ENCODE measurements at places on chromosomes 2 and 18.

DNA sequence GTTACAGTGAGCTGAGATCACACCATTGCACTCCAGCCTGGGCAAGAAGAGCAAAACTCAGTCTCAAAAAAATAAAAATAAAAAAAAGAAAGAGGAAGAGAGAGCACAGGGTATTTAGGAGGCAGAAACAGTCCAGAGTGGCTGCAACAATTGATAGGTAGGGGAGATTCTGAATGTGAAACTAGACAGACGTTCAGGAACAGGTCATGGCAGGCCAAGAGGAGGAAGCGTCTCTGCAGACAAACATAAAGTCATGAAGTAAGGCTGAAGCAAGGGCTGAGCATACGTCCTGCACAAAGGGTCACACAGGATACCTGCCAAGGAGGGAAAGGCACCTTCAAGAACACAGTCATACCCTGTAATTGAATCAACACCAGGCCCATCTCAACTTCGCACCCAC, 64.1 kb upstream of the ZNF532 start:
- DNase-seq: no peak

- DNase-seq: no peak
Measured at GRCh38 chr2:97914691-97915213, 81.0 kb downstream of the TMEM131 start.

GRCh38 chr2:212109217-212109616, 429.4 kb downstream of the ERBB4 start:
- DNase-seq: no peak

DNA sequence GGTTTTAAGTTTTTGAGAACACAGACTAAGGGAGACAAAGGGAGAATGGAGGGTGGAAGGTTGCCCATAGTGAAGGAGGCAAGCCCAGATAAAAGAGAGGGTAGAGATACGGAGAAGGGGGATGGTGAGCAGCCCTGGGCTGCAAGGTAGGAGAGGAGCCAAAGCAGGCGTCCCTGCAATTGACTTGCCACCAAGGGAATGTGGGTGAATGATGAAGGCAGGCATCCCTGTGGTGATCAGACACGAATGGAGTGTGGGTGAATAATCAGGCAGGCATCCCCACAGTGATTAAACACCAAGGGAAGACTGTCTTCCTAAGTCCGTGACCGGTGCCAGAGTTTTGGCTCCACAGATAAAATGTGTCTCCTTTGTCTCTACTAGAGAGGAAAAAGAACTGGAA, 16.5 kb upstream of the ALPK2 start:
- no peak for DNase-seq

DNA sequence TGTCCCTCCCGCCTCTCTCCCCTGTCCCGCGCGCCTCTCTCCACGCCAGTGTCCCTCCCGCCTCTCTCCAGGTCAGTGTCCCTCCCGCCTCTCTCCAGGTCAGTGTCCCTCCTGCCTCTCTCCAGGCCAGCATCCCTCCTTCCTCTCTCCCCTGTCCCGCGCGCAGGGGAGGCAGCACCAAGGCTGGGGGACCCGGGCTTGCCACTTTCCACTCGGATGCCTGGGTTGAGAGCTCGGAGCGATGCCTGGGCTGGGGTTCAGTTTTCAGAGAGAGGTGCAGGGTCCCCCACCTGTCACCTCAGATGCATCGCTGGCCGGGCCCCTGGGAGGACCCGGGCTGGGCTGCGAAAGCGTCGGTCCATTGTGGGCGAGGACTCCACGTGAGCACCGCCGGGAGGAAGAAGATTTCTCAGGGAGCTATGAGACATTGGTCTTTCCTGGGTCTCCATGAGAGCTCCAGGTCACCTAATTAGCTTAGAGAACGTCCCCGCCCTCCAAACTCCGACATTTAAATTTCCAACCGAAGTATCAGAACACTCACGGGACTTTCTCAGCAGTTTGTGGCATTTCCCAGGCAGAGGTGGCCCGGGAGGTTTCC, 2.1 kb downstream of the FBLN7 start:
- DNase-seq: no peak

DNA sequence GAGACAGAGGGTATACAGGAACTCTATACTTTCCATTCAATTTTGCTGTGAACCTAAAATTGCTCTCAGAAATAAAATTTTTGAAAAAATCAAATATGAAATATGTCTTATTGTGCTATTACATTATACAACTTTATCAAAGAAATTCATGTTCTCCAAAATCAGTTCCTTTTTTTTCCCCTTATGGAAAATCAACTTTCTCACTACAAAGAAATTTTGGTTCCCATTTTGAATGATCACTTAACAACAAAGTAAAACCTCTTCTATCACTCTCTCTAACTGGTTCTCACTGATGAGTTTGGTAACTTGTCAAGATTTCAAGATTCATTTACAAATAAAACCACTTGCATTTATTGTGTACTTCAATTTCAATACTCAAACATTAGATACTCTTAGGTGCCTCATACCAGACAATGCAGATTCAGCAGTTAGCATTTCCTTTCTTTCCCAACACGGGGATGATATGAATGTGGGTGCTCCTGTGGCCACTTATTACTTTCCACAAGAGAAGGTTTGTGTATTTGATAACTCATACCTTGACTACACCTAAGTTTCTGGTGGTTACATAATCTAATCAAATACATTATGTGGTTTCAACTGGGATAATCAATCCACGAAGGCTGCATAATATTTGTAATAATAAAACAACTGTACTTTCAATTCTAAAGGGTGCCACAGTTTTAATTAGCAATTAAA, 6.4 kb downstream of the PSME4 start:
- DNase-seq: no peak

GRCh38 chr18:9612977-9613376, 1.4 kb downstream of the PPP4R1 start:
- no peak for DNase-seq

- no peak for DNase-seq
Measured at GRCh38 chr2:113046465-113046864, 6.2 kb downstream of the IL36B start.

- DNase-seq: no peak
Measured at GRCh38 chr2:189260361-189260814, 80.8 kb upstream of the COL5A2 start.

GRCh38 chr18:9137168-9138066, 836 bp downstream of the ANKRD12 start:
- DNase-seq: peak; percentile 55

DNA sequence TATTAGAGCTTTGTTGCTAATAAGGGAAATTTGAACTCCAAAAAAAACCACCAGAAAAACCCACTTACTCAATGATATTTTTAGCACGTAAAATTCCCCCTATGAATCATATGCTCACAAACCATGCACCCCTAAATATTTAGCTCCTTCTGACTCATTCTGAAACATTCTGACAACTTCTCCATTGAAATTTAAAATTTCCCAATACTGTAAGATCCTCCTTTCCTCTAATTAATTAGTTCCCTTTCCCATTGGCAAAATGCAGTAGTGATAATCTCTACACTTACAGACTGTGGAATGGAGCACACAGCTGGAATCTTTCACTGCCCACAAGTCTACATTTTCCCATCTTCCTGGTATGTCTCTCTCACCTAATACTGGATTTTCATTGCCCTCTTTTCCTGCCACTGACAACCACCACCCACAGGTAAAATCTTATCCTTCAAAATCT, 215.8 kb upstream of the ACVR2A start:
- DNase-seq: no peak

DNA sequence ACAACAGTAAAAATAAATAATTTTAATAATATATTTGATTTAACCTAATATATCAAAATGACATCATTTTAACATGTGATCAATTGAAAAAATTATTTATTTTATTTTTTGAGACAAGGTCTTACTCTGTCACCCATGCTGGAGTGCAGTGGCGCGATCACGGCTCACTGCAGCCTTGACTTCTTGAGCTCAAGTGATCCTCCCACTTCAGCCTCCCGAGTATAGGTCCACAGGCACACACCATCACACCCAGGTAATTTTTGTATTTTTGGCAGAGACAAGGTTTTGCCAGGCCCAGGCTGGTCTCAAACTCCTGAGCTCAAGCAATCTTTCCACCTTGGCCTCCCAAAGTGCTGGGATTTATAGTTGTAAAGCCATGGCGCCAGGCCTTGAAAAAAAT, 126.7 kb upstream of the COPS8 start:
- DNase-seq: no peak

DNA sequence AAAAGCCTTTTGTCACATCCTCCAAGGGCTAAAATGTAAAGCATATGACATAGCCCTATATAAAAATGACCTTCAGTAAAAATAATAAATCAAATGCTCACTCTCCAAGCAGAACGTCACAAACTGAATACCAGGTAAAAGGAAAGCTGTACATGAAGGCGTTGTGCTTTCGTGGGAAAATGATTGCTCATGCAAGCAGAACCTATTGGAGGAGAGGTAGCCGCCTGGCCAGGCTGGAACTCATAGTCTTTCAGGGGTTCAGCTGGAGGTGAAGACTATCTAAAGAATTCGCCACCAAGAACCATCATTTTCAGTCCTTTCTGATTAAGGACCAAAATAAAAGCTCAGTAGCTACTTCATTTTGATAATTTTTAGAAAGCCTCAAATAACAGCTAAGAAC, 44.7 kb downstream of the ANKRD44 start:
- no peak for DNase-seq

DNA sequence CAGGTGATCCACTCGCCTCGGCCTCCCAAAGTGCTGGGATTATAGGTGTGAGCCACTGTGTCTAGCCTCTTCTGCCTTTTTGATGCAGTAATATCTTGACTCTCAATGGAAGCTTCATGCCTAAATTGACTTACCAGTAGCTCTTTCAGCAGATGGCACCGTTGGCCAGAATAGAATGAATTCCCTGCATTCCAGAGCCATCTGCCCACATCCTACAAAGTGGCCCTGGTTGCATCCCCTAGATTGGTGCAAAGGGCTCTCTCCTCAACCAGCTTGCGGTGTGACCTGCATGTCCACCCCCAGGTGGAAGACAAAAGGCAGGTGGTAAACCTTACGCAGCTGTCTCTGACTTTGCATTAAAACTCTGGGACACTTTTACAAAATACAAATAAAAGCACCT, 4.4 kb upstream of the PARD6G start:
- DNase-seq: no peak

DNA sequence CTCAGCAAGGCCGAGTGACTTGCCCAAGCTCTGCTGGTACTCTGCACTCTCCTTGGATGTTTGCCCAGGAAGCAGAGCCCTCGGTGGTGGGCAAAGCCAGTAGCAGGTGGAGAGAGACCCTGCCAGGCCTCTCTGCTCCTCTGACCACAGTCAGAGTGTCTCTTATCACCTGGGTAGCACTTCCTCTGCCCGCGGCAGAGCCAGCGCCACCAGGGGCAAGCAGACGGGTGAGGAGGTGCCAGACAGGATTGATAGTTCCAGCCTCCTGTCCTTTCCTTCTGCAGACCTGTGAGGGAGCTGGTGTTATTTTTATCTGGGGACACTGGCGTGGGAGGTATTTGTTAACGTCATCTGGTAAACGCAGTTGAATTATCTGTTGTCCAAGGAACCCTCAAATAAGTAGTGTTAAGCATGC, 152.9 kb downstream of the SMAD7 start:
- DNase-seq: peak; percentile 60

DNA sequence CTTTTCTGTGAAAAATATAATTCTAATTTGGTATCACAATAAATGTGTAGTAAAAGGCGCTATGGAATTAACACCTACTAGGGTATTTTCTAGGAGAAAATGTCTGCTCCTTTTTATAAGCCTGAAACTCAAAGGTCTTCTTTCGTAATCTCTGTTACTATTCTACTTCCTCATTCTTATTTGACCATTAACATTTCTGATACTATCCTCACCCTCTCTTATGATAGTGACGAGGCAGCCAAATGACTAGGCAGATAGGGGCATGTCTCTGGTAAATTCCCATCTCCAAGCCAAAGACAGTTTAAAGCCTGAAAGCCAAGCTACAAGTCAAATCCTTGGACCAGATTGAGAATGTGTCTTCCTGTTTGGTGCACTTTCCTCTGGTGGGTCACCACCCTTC, 251.7 kb downstream of the LRRTM4 start:
- DNase-seq: no peak

- peak; percentile 4 for DNase-seq
Measured at GRCh38 chr2:169131587-169132512, 62.5 kb downstream of the DHRS9 start.

GRCh38 chr18:22324191-22325131, 93.3 kb downstream of the CTAGE1 start:
- no peak for DNase-seq

- DNase-seq: no peak
Measured at GRCh38 chr2:30629866-30630265, 177.4 kb downstream of the CAPN13 start.

GRCh38 chr2:47771211-47771610, 11.7 kb upstream of the MSH6 start:
- DNase-seq: peak; percentile 10

DNA sequence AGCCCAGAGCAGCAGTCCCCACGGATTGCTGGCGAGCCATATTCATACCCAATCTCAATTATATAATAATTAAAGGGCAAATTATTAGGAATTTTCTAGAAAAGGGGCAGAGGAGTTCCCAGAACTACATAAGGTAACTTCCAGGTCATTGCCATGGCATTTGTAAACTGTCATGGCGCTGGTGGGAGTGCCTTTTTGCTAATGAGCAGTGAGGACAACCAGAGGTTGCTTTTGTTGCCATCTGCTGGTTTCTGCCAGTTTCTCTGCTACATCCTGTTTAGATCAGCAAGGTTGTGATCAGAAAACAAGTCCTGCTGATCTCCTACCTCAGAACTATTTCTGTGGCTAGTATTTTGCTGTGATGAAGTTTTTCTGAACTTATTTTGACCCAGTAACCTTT, 159.8 kb upstream of the PIEZO2 start:
- DNase-seq: no peak

DNA sequence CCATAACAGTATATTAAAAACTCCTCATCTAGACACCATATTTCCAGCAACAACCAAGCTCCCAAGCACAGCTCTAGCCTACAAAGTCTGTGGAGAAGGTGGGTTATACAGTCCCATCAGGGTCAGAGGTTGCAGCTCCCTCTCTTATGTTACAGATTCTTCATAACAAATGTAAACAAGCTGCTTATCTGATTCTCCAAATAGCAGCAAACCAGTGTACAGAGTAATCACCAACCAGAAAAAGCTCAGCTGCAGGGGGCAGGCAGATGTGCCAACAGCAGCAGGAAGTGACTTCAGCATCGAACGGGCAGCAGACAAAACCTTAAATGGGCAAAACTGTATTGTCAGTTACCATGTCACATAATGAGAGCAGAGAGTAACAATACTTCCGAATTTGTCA, 52.9 kb upstream of the NABP1 start:
- DNase-seq: no peak

DNA sequence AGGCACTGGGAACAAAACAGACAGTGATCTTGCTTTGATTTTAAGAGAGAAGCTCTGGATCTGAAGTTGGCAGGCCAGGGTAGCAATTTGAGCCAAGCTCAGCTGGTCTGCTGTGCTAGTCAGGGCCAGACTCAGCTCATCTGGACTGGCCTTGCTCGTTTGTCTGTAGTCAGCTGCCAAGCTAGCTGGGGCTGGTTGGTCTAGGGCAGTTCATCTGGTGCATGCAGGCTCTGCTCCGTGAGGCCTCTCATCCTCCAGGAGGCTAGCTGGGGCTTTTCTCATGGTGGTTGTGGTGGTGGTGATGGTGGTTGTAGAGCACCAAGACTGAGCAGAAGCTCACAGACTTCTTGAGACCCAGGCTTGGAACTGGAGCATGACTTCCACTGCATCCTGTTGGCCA, 10.3 kb downstream of the FBLN7 start:
- no peak for DNase-seq
